ENCODE measurements at places on chromosomes 12 and 14. TPM values are rescaled to one million over a fixed set of nuclear protein-coding genes. Genes with fewer than 3 reads are reported as not detected.

The ASCL1 gene
- not detected for total RNA-seq

The KRT83 gene
- not detected for total RNA-seq

The GYS2 gene
- not detected for total RNA-seq

The AKAP6 gene
- 1.7 TPM for total RNA-seq

The KRT5 gene
- 11,680 TPM for total RNA-seq

The TAMALIN gene
- 0.07 TPM for total RNA-seq

The DBX2 gene
- not detected for total RNA-seq

The FOXA1 gene
- total RNA-seq = 35.8 TPM

The WNT1 gene
- not detected for total RNA-seq

The INHBC gene
- total RNA-seq = 0.74 TPM

The CACNA1C gene
- total RNA-seq = not detected

The RAD51AP1 gene
- 19.5 TPM for total RNA-seq

The ETNK1 gene
- 15.6 TPM for total RNA-seq

The RGS6 gene
- not detected for total RNA-seq

The INHBE gene
- 0.21 TPM for total RNA-seq

The KCNC2 gene
- total RNA-seq = not detected

The CATSPERB gene
- total RNA-seq = 1.6 TPM

The FAM234B gene
- total RNA-seq = 2.1 TPM

The DIO2 gene
- total RNA-seq = not detected

The USP15 gene
- total RNA-seq = 24.4 TPM

The ST8SIA1 gene
- total RNA-seq = 0.23 TPM

The RND1 gene
- total RNA-seq = 0.46 TPM

The TAS2R19 gene
- 0.65 TPM for total RNA-seq

The GPR68 gene
- 1.3 TPM for total RNA-seq

The ALG10B gene
- total RNA-seq = 9.2 TPM

The ABCC9 gene
- 0.35 TPM for total RNA-seq

The FOXG1 gene
- total RNA-seq = not detected

The GDF3 gene
- total RNA-seq = not detected

The PTHLH gene
- total RNA-seq = 287 TPM

The AKAP3 gene
- not detected for total RNA-seq

The NGB gene
- not detected for total RNA-seq

The ANO4 gene
- 1.3 TPM for total RNA-seq

The SERPINA10 gene
- total RNA-seq = not detected

The ANP32D gene
- not detected for total RNA-seq

The C12orf50 gene
- total RNA-seq = not detected
